ENCODE measurements at places on chromosomes 13 and 19.

DNA sequence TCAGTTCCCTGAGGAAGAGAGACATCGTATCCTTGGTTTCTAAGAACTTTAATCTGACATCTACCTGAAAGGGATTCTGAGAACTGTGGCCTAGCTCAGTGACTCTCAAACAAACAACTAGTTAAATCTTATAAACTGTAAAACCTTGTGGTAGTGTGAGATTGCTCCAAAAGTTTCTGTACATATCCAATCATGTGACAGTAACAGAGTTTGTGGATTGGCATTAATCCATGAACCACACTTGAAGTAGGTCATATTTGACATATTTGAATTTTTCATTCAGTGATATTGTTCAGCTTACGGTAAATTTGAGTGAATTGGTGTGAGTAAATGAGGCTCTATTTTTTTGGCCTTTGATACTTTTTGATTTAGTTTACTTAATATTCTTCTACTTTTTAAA lies 15.0 kb downstream of the TDRD3 start:
- DNase-seq: no peak

DNA sequence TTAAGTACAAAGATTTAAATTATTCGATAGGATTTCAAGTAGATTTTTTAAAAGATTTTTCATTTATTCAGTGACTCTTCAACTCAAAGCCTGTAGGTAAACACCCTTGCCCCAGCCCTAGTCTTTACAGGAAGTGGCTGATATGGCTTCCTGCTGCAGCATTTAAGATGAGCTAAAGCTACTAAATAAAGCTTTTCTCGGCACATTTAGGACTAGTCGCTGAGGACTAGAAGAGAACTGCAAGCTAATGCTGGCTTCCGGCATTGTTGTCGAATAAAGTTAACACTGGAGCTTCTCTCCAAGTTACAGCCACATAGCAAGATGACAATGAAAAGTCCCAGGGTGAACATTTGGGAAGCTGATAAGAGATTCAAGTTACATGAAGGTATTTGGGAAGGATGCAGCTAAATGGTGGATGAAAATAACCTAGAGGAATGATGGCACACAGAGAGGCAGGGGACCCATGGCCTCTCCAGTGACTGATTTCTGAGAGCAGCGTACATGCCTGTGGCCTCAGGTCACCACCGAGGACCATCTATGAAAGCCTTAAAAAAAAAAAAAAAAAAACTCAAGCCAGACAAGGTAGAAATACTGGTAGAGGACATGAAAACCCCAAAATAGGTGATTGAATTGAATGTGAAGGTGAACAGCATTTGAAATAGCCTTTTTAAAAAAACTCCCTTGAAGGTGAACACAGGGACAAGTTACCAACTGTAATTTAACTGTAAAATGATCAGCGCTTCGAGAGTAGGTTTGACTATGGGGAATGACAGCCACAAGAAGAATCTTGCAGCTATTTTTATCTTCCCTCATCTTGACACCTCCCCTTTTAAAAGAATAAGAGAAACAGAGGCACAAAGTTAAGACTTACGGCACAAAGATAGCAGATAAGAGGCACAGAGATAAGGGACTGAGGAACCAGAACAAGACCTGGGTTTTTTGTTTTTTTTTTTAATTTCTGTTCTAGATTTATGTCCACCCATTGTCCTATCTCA lies 155.4 kb downstream of the DCT start:
- DNase-seq: no peak

- DNase-seq: no peak
Measured at GRCh38 chr13:33348366-33348765, 62.8 kb upstream of the STARD13 start.

GRCh38 chr13:61162636-61163035 lies 253.0 kb downstream of the PCDH20 start:
- DNase-seq: no peak

- no peak for DNase-seq
Measured at GRCh38 chr13:25167382-25168174, 4.5 kb downstream of the AMER2 start.

DNA sequence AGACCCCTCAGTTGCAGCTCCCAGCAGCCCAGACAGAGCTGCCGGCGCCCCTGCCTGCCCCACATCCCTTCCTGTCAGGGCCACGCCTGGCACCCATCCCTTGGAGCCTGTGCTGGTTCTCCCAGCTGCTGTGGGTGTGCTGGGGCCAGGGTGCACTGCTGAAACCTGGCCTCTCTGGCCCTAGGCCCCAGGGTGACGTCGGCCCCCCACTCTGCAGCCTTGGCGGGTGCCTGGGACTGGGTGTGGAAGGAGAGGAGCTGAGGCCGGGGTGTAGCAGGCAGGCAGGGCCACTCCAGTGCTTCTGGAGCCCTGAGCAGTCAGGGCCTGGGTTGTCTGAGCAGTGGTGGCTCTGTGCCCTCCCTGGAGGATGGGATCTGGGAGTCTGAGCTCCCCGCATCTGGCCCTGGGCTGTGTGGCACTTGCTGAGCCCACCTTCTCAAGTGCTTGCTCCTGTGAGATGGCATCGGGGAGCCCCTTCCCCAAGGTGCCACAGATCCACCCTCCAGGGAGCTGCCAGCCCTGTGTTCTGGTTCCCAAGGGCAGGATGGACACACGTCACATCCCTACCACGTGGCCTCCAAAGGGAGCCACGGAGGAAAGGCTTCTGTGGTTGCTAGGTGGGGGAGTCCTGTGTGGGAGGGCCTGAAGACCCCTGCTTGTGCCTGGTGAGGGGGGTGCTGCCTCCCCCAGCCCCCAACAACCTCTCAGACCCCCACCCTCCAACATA lies 5.2 kb downstream of the PLEKHJ1 start:
- no peak for DNase-seq

GRCh38 chr13:60392131-60392530 lies 4.9 kb upstream of the TDRD3 start:
- no peak for DNase-seq

DNA sequence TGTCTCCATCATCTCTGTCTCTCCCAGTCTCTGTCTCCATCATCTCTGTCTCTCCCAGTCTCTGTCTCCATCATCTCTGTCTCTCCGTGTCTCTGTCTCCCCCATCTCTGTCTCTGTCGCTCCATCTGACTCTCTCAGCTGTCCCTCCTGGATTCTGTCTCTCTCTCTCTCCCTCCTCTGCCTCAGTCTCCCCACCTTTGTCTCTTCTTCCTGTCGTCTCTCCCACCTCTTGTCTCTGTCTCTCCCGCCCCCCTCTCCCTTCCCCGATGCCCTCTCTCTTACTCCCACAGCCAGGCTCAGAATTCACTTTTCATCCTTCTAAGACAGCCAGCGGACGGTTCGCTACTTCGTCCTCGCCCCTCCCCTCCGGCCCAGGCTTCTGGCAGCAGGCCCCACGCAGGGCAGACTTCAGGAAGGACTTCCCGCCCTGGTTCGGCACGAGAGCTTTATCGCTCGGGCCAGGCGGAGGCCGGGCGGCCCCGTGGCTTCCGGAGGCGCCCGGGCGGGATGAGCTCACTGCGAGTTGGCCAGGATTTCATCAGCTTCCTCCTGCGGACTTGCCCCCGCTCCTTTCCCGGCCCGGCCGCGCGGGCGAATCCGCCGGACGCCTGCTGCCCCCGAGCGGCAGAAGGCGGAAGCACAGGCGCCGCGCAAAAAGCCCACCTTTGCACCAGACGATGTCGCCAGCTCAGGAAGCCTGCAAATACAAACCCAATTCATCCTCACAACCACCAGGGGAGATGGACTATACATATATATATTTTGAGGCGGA lies 12.4 kb upstream of the CCDC9 start:
- peak; percentile 89 for DNase-seq

DNA sequence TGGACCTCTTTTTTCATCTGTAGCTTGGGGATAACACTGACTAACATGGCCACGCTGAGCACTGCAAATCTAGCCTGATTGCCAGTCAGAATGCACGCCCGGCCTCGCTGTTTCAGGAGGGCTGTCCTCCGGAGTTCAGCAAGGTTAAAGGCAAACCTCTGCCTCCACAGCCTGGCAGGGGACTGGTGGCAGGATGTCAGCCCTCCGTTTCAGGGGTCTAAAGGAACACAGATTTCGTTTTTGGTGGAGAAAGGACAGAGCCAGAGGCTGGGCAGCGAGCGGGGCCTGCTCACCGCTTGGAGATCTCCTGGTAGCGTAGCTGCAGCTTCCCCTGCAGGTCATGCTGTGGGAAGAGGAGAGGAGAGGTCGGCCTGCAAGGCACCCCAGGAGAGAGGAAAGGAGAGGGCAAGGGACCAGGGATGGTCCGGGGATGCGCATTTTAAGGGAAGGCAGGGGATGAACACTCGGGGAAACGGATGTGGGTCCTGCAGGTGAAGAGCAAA lies 560 bp downstream of the NDUFA7 start:
- no peak for DNase-seq

- no peak for DNase-seq
Measured at GRCh38 chr13:97376981-97377380, 57.0 kb upstream of the RAP2A start.

DNA sequence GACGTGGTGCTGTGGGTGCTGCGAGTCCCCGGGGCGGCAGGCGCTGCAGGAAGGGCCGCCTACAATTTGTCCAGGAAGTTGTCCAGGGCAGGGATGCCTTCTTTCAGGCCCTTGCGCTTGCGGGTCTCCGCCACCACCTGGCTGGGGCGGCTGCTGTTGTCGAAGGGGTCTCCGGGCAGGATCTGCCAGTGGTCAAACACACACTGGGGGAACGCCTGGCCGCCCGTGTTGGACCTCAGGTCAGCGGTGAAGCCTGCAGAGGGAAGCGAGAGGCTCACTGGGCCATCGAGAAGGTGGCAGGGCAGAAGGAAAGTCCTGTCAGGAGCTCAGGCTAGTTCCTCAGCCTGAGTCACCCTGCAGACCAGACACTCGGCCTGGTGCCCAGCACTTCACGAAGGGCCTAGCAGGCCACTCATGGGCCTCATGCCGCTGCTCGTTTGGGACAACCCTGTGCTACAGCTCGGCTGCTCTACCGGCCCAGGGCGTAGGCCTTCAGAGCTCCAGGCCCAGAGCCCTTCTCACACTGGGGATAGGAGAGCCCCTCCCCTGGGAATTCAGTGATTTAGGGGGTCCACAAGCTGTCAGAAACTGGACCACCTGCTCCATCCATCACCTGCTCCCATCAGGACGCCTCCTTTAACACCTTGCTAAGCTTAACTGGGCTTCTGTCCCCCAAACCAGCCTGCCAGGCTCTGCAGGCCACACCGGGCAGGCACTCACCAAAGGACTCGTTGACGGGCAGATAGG lies 5.8 kb upstream of the DAPK3 start:
- DNase-seq: no peak

DNA sequence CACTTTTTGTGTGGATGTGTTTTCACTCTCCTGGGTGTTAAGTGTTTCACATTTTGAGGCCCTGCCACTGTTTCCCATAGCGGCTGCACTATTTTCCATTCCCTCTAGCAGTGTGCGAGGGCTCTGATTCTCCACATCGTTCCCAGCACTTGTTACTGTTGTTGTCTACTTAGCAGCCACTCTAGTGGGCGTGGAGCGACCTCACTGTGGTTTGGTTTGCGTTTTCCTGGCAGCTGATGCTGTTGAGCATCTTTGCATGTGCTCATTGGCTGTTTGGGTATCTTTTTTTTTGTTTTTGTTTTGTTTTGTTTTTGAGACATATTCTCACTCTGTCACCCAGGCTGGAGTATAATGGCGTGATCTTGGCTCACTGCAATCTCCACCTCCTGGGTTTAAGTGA lies 14.4 kb downstream of the NAXD start:
- DNase-seq: no peak

GRCh38 chr19:6718111-6718740 lies 2.2 kb downstream of the C3 start:
- DNase-seq: no peak

DNA sequence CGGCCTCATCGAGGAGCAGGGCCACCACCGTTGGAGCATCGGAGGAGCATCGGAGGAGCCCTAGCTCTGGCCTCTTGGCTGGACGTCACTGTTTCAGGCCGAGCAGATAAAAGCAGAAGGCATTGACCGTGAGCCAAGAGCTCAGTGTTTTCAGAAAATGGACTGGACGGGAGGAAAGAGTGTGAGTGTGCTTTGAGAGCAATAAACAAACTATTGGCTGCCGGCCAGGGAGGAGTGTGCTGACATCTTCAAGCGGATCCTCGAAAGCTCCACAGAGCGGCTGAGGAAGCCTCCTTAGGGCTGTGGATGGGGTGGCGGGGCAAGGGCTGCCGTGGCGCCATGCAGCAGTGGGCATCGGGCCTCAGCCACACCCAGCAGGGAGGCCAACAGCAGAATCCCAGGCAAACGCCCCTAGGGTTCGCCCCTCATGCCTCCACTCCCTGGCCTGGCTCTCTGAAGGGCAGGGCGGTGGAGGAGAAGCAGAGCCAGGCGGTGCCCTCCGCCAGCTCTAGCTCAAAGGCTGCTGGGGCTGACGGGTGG lies 41.8 kb downstream of the IRS2 start:
- peak; percentile 15 for DNase-seq

DNA sequence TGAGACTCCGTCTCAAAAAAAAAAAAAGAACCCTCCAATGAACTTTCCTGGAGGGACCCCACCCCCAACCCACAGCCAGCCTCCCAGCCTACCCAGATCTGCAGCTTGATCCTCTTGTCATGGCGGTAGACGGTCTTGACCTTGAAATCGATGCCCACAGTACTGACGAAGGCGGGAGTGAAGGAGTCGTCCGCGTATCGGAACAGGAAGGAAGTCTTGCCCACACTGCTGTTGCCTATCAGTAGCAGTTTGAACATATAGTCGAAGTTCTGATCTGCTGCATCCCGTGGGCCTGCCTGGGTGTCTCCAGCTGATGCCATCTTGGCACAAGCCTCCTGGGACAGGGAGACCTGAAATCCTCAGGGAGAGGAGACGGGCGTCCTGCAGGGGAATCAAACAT lies 2.4 kb downstream of the RAB3D start:
- DNase-seq: no peak

- DNase-seq: no peak
Measured at GRCh38 chr13:39930544-39931444, 275.3 kb downstream of the COG6 start.

DNA sequence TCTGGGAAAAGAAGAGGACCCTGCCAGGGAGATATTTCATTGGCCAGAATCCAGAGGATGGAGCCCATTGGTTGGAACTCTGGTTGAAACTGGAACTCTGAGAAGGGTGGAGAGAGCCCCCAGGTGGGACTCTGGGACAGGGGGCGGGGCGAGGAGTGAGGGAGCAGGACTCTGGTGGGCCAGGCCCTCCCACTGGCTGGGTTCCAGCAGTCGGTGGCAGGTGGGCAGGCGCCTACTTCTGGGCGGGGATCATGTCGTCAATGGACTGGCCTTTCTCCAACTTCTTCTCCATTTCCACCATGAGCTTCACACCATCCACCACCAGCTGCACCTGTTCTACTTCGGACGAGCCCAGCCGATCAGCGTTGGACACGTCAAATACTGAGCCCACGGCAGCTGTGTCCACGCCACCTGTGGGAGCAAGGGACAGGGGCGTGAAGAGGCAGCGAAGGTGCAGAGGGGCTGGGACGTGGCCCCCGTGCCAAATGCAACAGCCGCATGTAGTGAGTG lies 16.1 kb downstream of the CKM start:
- no peak for DNase-seq

- DNase-seq: no peak
Measured at GRCh38 chr13:24842549-24843274, 78.7 kb downstream of the RNF17 start.

- no peak for DNase-seq
Measured at GRCh38 chr19:9941231-9941630, 4.9 kb upstream of the OLFM2 start.
